Stimulated activated CD4-positive, alpha-beta T cell treated with anti-CD3 and anti-CD28 coated beads, Interleukin-1b, Interleukin-23, amount 100 ng/mL, for 1 hour (primary cell): ENCODE measurements at places on chromosomes 1 and 21.

- DNase-seq = no peak
Measured at GRCh38 chr1:18245647-18246046, 138.0 kb downstream of the IGSF21 start.

GRCh38 chr1:190738317-190738716 lies 260.7 kb upstream of the BRINP3 start:
- DNase-seq = no peak

- no peak for DNase-seq
Measured at GRCh38 chr21:43012596-43012995, 38.2 kb downstream of the PKNOX1 start.

- DNase-seq = no peak
Measured at GRCh38 chr1:43388613-43389012, 987 bp downstream of the MED8 start.

GRCh38 chr1:212771341-212771740 lies 20.2 kb downstream of the NSL1 start:
- no peak for DNase-seq

- DNase-seq = no peak
Measured at GRCh38 chr1:109719337-109719837, 7.3 kb downstream of the GSTM5 start.

DNA sequence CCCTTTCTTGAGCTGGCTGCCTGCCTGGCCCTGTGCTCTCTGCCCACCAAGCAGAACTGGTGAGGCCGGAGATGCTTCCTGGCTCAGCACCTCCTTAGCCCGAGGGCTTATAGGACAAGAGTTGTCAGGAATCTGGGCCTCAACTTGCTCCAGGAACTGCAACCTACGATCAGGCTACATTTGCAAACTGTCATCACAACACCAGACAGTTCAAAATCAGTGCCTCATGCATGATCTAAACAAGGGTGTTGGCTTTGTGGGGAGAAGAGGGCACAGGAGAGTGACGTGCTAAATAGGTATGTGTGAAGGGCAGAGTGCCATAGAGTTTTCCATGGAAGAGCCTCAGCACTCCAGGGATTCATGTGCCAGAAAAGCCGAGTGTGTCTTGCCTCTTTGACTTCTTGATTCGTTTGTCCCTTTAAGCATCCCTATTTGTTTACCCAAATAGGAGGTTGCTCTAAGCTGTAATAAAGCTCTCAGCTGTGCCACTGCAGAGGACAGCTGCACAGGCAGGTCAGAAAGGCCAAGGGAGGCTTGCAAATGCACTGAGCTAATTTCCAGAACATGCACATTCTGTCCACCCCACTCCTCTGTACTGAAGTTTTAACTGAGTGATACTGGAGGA lies 30.2 kb upstream of the NEK2 start:
- no peak for DNase-seq
